ENCODE measurements at places on chromosomes 4 and X. TPM values are rescaled to one million over a fixed set of nuclear protein-coding genes. Genes with fewer than 3 reads are reported as not detected.

DNA sequence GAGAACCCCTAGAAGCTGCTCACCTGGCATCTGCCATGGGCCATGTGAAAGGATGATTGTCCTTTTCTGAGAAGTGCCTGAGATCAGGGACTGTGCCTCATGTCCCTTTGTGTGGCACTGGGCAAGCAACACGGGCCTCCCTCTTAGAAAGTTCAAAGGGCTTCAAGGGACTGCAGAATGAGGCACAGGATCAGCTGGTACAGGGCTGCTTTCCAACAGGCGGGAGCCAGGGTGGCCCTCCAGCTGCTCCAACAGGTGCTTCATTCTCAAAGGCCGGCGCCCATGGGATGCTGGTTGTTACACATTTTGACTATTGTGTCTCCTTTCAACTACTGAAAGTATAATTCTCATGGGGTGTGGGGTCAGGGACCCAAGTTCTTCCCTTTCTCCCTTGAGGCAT lies 114.7 kb downstream of the ENPP6 start:
- no peaks in the 10 kb centered on the region for H3K27me3 ChIP-seq
- H3K4me1 ChIP-seq, result peaks cover 20% of the 10 kb centered on the region
- H3K4me3 ChIP-seq, result no peak overlapping the region
- H3K27ac ChIP-seq, result no peak overlapping the region

- H3K4me3 ChIP-seq, result no peak overlapping the region
- no peak for DNase-seq
- no peak overlapping the region for H3K27ac ChIP-seq
- H3K27me3 ChIP-seq, result no peaks in the 10 kb centered on the region
- H3K36me3 ChIP-seq, result no peaks in the 10 kb centered on the region
Observed at GRCh38 chr4:165602621-165603020, 223.8 kb downstream of the CPE start.

- no peaks in the 10 kb centered on the region for H3K4me1 ChIP-seq
- DNase-seq, result no peak
- no peak overlapping the region for H3K4me3 ChIP-seq
- no peaks in the 10 kb centered on the region for H3K36me3 ChIP-seq
Observed at GRCh38 chr4:91729851-91730250, 573.9 kb upstream of the GRID2 start.

GRCh38 chr4:125791896-125792295 lies 477.1 kb downstream of the FAT4 start:
- H3K4me3 ChIP-seq, result no peak overlapping the region
- no peaks in the 10 kb centered on the region for H3K4me1 ChIP-seq
- no peaks in the 10 kb centered on the region for H3K27me3 ChIP-seq
- H3K36me3 ChIP-seq, result no peaks in the 10 kb centered on the region

GRCh38 chr4:85556283-85556682 lies 81.3 kb downstream of the ARHGAP24 start:
- no peak overlapping the region for H3K4me3 ChIP-seq
- H3K27me3 ChIP-seq, result no peaks in the 10 kb centered on the region
- no peak overlapping the region for H3K27ac ChIP-seq
- no peaks in the 10 kb centered on the region for H3K4me1 ChIP-seq
- DNase-seq, result no peak

DNA sequence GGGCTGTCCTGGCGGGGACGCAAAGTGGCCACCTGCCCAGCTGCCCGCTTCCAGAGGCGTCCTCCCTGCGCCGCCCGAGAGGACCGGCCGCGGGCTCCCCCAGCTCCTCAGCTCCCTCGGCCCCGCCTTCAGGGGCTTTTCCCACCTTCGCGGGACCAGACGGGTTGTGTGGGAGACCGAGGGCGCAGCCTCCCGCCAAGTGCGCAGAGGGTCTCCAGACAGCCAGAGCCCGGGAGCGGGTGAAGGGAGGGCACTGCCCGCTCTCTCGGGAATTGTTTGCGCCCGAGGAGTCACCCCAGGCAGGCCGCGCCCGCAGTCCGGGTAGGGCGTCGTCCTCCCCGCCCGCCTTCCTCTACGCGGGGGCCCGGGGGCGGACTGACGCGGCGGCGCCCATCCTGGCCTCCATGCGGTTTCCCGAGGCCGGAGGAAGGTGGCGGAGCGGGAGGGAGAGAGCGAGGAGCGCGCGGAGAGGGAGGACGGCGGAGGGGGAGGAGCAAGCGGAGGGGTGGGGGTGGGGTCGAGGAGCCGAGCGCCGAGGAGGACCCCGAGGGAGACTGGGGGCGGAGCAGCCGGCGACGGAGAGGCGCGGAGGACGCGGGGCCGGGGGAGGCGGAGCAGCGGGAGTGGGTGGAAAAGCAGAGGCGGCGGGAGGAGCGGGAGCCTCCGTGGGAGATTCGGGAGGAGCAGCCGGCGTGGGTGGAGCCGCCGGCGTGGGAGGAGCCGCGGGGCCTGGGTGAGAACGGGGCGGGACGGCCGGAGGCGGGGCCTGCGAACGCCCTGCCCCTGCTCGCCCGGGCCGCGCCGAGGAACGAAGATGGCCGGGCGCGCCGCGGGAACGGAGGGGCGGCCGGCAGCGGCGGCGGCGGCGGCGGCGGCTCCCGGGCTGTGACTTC lies 47.5 kb downstream of the CLDN34 start:
- no peaks in the 10 kb centered on the region for H3K36me3 ChIP-seq
- no peaks in the 10 kb centered on the region for H3K27me3 ChIP-seq
- H3K27ac ChIP-seq, result peak overlapping the region; percentile 92
- peak; percentile 91 for DNase-seq

- no peak for DNase-seq
- H3K4me1 ChIP-seq, result no peaks in the 10 kb centered on the region
- no peaks in the 10 kb centered on the region for H3K36me3 ChIP-seq
- no peaks in the 10 kb centered on the region for H3K27me3 ChIP-seq
- H3K4me3 ChIP-seq, result no peak overlapping the region
- H3K27ac ChIP-seq, result no peak overlapping the region
Observed at GRCh38 chrX:119489212-119490074, 21.2 kb downstream of the SLC25A5 start.

- H3K4me3 ChIP-seq, result no peak overlapping the region
- H3K36me3 ChIP-seq, result no peaks in the 10 kb centered on the region
- H3K27me3 ChIP-seq, result no peaks in the 10 kb centered on the region
- peak; percentile 44 for DNase-seq
Observed at GRCh38 chr4:15913631-15913970, 24.9 kb downstream of the FGFBP1 start.

DNA sequence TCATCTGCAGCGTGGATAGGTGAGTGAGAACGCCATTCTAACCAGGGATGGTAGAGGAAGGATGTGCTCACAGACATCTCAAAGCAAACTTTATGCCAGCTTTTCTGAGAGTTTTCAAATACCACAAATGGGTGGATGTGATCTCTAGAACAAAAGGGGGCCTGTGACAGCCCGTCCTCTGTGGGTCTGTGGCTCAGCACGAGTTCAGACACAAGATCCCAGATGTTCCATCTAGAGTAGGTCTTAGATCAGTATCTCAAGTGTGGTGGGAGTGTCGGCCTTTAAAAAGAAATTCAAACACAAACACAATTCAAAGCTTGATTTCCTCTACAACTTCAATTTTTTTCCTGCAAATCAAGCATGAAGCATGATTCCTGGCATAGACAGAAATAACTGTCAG lies 22.8 kb downstream of the QDPR start:
- H3K36me3 ChIP-seq, result no peaks in the 10 kb centered on the region
- H3K4me3 ChIP-seq, result no peak overlapping the region
- no peak overlapping the region for H3K27ac ChIP-seq
- H3K4me1 ChIP-seq, result peaks cover 19% of the 10 kb centered on the region
- no peaks in the 10 kb centered on the region for H3K27me3 ChIP-seq

Gene CCDC110
- 3.0 TPM for total RNA-seq

Gene TCEAL9
- 239 TPM for total RNA-seq

Gene CFI
- total RNA-seq, result 162 TPM

Gene SPOCK3
- total RNA-seq, result 3.4 TPM

Gene PNMA5
- total RNA-seq, result 0.07 TPM

Gene S100P
- 9.2 TPM for total RNA-seq

Gene REELD1
- not detected for total RNA-seq

Gene TEC
- 1.2 TPM for total RNA-seq

Gene USP17L27
- not detected for total RNA-seq

Gene SPRY1
- 37.7 TPM for total RNA-seq

Data from hepatocyte (in vitro differentiated cells).